Type B pancreatic cell (in vitro differentiated cells): ENCODE measurements at places on chromosomes 5 and 9. TPM values are rescaled to one million over a fixed set of nuclear protein-coding genes. Genes with fewer than 3 reads are reported as not detected.

DNA sequence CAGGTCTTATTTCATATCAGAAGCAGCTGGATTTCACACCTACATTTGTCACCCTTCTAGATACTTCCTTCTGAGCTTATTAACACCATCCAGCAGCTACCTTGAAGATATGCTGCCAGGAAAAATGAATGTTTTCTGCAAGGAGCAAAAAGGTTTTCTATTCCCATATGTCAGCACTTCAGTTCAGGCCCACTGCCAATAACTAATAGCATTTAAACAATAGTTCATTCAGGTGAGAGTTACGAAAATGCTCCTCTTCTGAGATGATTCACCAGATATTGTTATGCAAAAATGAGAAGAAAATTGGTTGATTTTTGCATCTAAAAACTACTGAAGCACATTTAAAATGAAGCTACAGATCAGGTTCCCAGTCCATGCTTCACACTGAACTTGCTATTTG lies 56.4 kb upstream of the ISL1 start:
- no peaks in the 10 kb centered on the region for H3K27me3 ChIP-seq
- H3K4me1 ChIP-seq = no peaks in the 10 kb centered on the region
- no peak overlapping the region for H3K4me3 ChIP-seq
- H3K27ac ChIP-seq = no peak overlapping the region
- no peaks in the 10 kb centered on the region for H3K36me3 ChIP-seq

GRCh38 chr9:114031948-114032840 lies 45.9 kb downstream of the AMBP start:
- no peak overlapping the region for H3K4me3 ChIP-seq
- no peaks in the 10 kb centered on the region for H3K4me1 ChIP-seq
- peak overlapping the region; percentile 26 for H3K27ac ChIP-seq
- DNase-seq = no peak

DNA sequence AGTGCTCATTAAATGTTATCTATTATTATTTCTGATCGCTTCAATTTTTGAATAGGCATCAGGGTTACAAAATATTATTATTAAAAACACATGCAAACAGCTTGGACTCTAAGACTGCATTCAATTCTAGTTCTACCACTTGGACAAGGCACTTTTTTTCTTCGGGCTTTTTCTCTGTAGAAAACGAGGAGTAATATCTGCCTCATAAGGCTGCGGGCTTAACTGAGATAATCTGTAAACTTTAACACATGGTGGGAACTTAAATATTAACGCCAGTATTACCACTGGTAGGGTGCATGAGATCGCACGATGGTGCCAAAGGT lies 511 bp upstream of the SPDL1 start:
- DNase-seq = no peak
- peak overlapping the region; percentile 89 for H3K27ac ChIP-seq
- peaks cover 11% of the 10 kb centered on the region for H3K27me3 ChIP-seq
- peak overlapping the region; percentile 98 for H3K4me3 ChIP-seq
- H3K36me3 ChIP-seq = peaks cover 7% of the 10 kb centered on the region

FGFR4 gene
- 33.0 and 34.1 TPM in 2 replicates for total RNA-seq

PDCD1LG2 gene
- total RNA-seq = not detected in 2 replicates

- peaks cover 11% of the 10 kb centered on the region for H3K27me3 ChIP-seq
- no peaks in the 10 kb centered on the region for H3K36me3 ChIP-seq
- H3K27ac ChIP-seq = no peak overlapping the region
- no peak for DNase-seq
- no peak overlapping the region for H3K4me3 ChIP-seq
Measured at GRCh38 chr9:124442379-124442778, 7.9 kb upstream of the ADGRD2 start.

- no peak overlapping the region for H3K4me3 ChIP-seq
- H3K36me3 ChIP-seq = peaks cover 65% of the 10 kb centered on the region
- H3K27ac ChIP-seq = no peak overlapping the region
Measured at GRCh38 chr5:95486191-95486590, 68.6 kb downstream of the SKIC3 start.

GRCh38 chr5:58666141-58666540 lies 83.3 kb downstream of the RAB3C start:
- peaks cover 21% of the 10 kb centered on the region for H3K4me1 ChIP-seq
- no peak overlapping the region for H3K4me3 ChIP-seq
- no peaks in the 10 kb centered on the region for H3K27me3 ChIP-seq

GRCh38 chr9:19870988-19871387 lies 82.2 kb upstream of the SLC24A2 start:
- H3K4me1 ChIP-seq = no peaks in the 10 kb centered on the region
- peaks cover 2% of the 10 kb centered on the region for H3K27me3 ChIP-seq
- H3K27ac ChIP-seq = no peak overlapping the region
- no peaks in the 10 kb centered on the region for H3K36me3 ChIP-seq
- H3K4me3 ChIP-seq = no peak overlapping the region
